ENCODE measurements at places on chromosomes 5 and 9.
A peak's percentile ranks its signal among the peaks of the same experiment; 100 is the strongest.

DNA sequence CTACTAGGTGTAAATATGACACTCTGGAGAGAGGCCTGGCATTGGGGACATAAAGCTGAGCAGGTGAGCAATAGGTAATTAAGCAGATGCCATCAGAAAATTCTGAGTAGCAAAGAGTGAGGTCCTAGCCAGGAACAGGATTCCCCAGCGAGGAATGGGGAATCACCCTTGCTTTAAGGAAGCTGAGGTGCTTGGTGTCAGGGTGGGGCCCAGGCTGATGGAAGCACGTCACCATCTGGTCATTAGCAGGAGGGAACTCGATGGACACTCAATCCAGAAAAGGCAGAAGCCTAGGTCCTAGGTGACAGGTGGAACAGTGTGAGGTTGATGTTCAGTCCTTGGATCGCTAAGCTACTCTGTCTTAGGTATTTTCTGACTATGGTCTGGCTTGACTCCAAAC lies 562.7 kb upstream of the DAP start:
- no peak for DNase-seq

DNA sequence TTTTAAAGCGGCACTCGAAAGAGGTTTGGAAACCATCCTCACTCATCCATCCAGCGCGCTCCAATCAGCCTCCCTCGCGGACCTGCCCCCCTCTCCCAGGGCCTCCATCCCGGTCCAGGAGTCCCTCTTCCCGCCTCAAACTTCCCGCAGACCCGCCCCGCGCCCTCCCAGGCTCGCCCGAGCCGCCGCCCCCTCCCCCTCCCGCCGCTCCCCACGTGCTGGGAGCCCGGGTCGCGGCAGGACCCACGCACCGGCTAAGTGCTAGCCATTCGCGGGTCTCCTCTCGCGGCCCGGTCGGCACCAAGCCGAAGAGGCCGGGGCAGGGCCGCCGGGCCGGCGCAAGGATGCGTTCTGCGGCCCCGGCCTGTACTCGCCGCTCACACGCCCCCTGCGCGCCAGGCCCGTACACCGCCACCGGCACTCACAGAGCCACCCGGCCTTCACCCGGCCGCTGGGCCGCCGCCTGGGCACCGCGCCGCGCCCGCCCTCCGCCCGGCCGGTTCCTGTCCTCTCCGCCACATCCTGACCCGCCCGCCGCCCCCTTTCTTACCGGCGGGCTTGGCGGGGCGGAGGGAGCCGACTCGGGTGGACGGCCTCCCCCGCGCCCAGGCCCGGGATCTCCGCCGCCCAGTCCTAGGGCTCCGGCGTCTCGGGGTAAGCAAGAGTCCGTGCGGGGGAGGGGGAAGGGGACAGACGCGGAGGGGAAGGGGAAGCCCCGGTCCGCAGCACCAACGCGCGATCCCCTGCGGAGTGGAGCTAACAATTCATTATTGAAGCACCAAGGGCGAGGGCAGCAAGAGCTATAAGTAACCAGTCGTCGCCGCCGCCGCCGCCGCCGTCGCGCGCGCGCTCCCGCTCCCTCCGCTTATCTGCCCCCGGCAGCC lies 576 bp downstream of the CHD1 start:
- peak; percentile 17 for DNase-seq

DNA sequence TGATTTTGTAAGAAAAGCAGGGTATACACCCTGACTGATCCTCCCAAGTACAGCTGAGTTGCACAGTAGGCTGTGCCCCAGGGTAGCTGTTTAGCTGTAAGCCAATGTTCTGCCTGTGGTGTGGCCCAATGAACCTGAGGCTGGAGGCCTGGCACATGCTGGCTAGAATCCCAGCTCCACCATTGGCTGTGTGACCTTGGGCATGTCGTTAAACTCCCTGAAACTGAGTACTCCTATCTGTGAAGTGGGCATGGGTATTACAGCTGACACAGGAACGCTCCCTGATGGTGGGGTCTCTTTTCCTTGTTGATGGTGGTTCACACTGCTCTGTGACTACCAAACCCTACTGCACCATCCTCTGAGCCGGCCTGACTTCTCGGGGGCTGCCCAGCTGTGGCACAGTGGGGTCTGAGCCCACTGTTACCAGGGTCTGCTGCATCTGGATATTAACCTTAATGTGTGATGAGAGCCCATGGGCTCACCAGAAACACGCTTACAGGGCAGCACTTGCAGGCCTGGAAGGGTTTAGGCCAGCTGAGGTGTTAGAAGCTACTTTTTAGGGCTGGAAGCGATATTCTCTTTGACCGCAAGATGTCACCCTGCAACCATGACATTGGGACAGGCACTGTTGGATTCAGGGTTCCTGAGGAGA lies 7.0 kb upstream of the GADD45G start:
- no peak for DNase-seq

GRCh38 chr9:132582276-132582785 lies at the start of gene BARHL1:
BARHL1 (plus strand) TSS chr9:132582606; CDS start chr9:132582798, 192 bp downstream.
- DNase-seq = no peak

DNA sequence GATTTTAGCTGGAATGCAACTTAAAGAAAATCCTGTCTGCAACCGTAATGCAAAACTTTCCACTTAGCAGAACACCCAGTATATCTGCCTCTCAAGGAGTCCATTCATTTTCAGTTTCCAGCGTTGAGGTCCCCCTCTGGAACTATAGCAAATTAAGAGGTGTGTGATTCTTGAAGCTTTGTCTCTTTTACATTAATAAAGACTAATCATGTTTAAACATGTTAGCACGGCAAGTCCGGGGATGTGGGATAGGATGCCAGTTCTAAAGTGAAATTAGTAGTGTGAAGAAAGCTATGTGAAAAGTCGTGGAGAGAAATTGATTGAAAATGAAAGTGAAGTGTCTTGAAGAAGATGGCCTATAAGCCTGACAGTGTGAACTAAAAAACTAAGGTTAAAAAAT lies 429.1 kb downstream of the NR2F1-AS1 start:
- DNase-seq = no peak

GRCh38 chr9:108188976-108189375 lies 666.8 kb downstream of the ACTL7B start:
- DNase-seq = no peak

DNA sequence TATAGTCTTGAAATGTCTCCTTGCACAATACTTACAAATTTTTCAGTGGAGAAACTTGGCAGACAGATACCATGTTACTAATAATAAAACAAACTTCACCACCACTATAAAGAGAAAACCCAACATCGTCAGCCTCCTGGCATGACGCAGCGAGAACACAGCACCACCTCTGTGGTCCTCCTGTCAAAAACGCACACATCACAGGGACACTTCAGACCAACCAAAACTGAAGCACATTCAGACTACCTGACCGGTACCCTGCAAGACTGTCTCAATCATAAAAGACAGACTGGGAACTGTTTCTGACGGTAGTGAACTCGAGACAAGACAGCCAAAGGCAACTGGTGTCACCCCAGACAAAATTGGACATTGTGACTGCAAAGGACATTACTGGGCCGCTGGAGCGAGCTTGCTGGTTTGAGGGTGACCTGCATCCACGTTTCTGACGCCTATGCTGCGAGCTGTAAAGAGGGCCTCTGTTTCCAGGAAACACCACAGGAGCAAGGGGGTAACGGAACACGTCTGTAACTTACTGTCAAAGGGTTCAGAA lies 34.4 kb downstream of the NSUN2 start:
- no peak for DNase-seq

GRCh38 chr5:39794513-39795210 lies 369.9 kb upstream of the DAB2 start:
- DNase-seq = no peak

Measured in NCI-H510A (cell line).